ENCODE measurements at places on chromosomes 2 and 18.

GRCh38 chr2:111705711-111706336 is 178.2 kb downstream of the ANAPC1 start:
- peak; percentile 91 for ATAC-seq

GRCh38 chr2:191026377-191026776 is 12.4 kb upstream of the STAT1 start:
- ATAC-seq = peak; percentile 25

DNA sequence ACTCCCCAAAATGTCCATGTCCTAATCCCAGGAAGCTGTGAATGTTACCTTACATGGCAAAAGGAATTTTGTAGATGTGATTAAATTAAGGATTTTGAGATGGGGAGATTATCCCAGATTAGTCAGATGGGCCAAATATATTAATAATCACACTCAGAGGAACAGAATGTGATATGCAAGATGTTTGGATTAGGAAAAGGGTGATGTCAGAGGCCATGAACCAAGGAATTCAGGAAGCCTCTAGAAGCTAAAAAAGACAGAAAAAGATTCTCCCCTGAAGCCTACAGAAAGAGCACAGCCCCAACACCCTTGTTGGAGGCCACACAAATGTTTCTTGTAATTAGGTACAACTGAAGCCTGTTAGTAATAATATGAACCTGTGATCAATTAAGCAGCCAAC is 13.1 kb downstream of the TMEM131 start:
- ATAC-seq = no peak

DNA sequence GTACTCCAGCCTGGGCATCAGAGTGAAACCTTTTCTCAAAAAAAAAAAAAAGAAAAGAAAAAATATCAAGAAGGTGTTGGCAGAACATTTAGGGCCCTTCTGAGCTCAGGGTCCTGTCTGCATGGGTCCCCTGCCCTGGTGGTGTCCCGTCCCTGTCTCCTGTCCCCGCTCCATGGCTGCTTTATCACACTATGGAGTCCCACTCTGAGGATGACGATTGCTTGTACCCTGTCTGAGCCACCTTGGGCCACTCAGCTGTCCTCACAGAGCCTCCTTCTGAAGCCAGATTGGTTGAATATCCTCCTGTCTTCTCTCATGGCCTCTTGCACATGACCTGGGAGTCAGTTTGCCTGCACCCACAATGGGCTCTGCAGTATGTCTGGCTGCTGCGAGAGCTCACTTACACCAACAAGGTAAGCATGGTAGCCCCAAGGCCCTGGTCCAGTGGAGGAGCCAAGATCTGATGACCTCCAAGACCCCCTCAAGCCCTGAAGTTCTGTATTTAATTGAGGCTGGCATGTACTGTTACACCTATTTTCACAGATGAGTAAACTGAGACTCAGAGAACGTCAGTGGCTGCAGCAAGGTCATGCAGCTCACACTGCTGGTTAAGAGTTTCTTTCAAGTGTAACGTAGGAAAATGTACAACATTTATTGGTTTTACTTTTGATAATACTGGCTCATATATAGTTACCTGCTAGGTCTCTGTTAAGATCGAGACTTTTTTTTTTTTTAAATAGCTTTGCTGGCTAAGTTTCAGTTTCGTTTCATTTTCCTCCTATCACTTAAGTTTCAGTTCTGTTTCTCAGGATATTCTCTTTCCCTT is 16.9 kb upstream of the ZCCHC2 start:
- peak; percentile 96 for ATAC-seq

GRCh38 chr2:134365356-134365755 is 111.5 kb downstream of the MGAT5 start:
- no peak for ATAC-seq

- no peak for ATAC-seq
Observed at GRCh38 chr18:24560511-24560981, 100.1 kb downstream of the HRH4 start.

DNA sequence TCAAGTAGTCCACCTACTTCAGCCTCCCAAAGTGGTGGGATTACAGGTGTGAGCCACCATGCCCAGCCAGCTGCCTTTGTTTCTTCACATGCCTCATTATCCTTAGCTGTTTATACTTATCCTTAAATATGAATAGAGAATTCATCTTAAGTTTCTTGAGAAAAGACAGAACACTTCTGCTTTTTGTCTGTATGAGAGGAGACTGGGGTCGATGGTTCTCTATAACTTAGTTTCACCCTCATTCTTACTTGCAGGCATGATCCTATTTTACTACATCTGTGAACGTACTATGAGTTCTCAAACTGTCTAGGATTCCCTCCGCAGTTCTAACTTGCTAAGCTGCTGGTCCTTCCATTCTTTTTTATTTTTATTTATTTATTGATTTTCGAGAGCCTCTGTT is 20.4 kb downstream of the PPM1B start:
- no peak for ATAC-seq

- no peak for ATAC-seq
Observed at GRCh38 chr2:58769111-58769863, 528.2 kb upstream of the FANCL start.

- no peak for ATAC-seq
Observed at GRCh38 chr2:211846714-211847113, 691.9 kb downstream of the ERBB4 start.

GRCh38 chr2:235990344-235990743 is 177.8 kb downstream of the GBX2 start:
- no peak for ATAC-seq

Measured in activated T-helper 17 cell treated with anti-CD3 and anti-CD28 coated beads, Interleukin-2, amount 50 U/mL, for 72 hours (primary cell).